ENCODE measurements at places on chromosomes 3 and 15.

GRCh38 chr3:106421909-106422308 is 553.1 kb upstream of the CBLB start:
- no peak for DNase-seq

- no peak for DNase-seq
Observed at GRCh38 chr15:40928821-40929659, at the start of gene DLL4. TSS of gene DLL4 (plus strand) at chr15:40929340. CDS start at chr15:40929669, 329 bp downstream.

GRCh38 chr3:78801926-78802561 is 965.8 kb downstream of the ROBO1 start:
- peak; percentile 25 for DNase-seq

- peak; percentile 49 for DNase-seq
Observed at GRCh38 chr3:58630076-58630709, 36.4 kb downstream of the FAM3D start.

- DNase-seq, result no peak
Observed at GRCh38 chr3:28575100-28575745, 226.6 kb upstream of the AZI2 start.

- DNase-seq, result no peak
Observed at GRCh38 chr15:95946926-95947325, 383.6 kb upstream of the NR2F2 start.

- no peak for DNase-seq
Observed at GRCh38 chr3:152362086-152362485, 93.4 kb downstream of the MBNL1 start.

DNA sequence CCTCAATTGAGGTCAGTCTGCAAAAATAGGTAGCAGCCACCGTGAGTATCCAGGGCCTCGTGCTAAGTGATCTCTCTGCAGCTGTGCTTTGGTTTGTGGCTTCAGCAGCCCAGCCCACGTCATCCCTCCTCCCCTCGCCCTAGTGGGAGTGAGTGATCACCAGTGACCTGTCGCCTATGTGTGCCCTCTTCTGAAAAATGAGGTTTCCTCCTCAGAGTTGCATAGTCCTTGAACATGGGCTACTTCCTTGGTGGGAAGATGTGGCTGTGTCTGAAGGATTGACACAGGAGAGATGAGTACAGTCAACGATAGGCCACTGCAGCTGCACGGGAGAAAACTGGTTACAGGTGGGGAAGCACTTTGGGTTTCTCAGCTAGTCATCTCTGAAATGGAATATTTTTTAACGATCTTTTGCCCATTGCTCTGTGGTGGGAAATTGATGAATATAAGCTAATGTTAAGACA is 144.8 kb upstream of the BHLHE40 start:
- no peak for DNase-seq

DNA sequence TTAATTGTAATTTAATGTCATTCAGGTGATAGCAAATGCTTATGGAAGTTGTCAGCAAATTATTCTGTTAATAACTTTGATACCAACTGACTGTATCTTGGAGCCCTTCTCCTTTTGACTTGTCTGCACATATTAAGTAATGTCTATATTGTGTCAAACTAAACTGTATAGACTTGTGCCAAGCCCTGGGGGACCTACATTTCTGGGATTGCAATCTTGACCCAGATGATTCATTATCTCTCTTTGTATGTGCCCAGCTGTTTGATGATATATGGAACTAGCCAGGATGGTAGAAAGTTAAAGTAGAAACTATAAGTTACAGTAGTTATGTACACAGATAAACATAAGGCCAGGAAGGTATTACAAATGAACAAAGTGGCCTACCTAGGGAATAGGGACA is 402.8 kb upstream of the RARB start:
- peak; percentile 38 for DNase-seq

- no peak for DNase-seq
Observed at GRCh38 chr3:144744473-144744872, 772.9 kb downstream of the DIPK2A start.

GRCh38 chr3:193712938-193713337 is 119.9 kb downstream of the OPA1 start:
- DNase-seq, result no peak

DNA sequence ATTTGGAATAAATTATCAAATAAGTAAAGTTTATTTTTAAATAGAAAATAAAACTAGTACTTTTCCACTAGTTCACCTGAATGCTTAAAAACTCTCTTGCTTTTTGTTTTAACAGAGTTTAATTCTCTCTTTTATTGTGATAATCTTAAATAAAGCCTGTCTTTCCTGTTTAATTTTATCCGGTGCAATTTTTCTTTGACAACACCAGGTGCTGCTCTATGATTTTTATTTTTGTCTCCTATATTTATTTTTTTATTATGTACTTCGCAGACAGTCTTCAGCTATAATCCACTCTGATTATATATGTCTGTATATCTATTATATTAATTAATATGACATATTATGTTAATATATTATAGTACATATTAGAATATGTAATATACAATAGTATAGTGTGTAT is 1293.0 kb upstream of the EPHA6 start:
- DNase-seq, result no peak

- DNase-seq, result no peak
Observed at GRCh38 chr3:54856271-54856670, 71.6 kb downstream of the LRTM1 start.

GRCh38 chr15:29891096-29891457 is 68.8 kb upstream of the TJP1 start:
- no peak for DNase-seq

DNA sequence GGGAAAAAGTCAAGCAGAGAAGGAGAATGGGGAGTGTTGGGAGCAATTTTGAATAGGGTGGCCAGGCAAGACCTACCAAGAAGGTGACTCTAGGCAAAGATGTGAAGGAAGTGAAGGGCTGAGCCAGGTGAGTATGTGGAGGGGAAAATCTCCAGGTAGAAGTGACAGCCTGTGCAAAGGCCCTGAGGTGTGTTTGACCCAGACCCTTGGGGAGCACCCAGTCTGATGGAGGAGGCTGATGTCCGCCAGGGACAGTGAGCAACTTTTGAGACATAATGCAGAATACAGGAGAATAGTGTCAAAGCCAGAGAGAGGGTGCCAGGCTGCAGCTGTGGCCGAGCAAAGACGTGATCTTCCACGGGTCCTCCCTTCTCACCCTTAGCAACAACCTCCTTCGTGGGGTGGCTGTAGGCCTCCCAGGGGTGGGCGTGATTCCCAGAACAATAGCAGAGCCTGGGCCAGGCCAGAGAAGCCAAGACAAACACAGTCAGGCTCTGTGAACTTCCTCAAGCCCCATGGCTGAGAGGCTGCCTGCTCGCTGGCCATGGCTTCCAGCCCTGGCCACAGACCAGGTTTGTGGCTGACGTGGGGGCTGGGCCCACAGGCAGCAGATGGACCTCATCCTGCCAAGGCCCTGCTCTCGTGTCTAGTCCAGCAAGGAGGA is 58.1 kb downstream of the SLC6A6 start:
- no peak for DNase-seq

GRCh38 chr3:197432384-197433127 is 123.2 kb downstream of the BDH1 start:
- no peak for DNase-seq

DNA sequence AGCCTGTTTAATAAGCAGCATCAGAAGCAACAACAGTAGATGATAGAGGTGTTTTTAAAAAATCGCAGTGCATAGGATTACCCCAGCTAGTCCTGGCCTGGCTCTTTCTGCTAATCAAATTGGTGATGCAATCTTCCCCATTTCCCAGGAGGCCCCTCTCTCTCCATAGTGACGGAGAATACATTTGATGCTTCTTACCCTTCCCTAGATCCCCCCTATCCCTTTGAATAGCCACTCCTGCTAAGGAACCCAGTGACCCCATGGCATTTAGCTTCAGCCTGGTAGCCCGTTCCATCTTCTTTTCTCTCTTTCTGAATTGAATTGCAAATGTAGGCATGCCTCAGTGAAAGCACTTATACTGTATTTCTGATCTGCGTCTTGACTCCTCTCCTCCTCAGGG is 223.6 kb upstream of the GAP43 start:
- DNase-seq, result no peak

DNA sequence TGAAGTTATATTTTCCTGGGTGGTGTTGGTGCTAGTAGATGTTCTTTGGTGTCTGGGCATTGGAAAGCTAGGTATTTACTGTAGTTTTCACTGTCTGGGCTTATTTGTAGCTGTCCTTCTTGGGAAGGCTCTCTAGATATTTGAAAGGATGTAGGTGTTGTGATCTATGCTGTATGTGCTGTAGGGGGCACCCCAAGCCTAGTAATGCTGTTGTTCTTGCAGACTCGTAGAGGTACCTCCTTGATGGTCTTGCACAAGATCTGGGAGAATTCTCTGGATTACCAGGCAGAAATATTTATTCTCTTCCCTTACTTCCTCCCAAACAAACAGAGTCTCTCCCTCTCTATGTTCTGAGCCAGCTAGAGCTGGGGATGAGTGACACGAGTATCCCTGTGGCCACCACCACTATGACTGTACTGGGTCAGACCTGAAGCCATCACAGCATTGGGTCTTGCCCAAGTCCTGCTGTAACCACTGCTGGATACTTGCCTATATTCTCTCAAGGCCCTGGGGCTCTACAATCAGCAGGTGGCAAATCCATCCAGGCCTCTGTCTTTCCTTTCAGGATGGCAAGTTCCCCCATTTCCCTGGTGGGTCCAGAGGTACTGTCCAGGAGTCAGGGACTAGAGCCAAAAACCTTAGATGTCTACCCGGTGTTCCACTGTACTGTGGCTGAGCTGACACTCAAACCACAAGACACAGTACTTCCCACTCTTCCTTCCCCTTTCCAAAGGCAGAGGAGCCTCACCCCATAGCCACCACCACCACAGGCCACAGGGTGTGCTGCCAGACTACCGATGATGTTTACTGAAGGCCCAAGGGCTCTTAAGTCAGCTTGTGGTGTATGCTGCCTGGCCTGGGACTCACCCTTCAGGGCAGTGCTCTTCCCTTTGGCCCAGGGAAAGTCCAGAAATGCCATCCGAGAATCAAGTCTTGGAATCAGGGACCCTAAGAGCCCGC is 195.2 kb upstream of the DPPA4 start:
- DNase-seq, result peak; percentile 55

DNA sequence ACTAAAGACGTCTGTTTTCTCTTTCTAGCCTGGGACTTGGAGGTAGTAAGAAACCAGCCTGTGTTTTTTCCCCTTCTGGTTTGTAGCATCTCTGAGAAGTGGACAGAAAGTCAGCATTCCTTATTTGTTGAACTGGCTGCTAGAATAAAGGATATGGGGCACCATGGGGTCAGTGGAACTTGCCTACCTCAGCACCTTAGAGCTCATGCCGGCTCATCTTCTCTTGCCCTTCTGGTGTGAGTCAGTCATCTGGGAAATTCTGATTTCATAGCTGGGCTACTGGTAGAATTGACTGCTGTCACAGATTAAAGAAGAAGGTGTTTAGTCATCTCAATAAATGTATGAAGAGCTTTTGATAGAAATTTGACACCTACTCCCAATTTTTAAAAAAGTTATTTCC is 202.7 kb upstream of the TOPAZ1 start:
- peak; percentile 63 for DNase-seq

DNA sequence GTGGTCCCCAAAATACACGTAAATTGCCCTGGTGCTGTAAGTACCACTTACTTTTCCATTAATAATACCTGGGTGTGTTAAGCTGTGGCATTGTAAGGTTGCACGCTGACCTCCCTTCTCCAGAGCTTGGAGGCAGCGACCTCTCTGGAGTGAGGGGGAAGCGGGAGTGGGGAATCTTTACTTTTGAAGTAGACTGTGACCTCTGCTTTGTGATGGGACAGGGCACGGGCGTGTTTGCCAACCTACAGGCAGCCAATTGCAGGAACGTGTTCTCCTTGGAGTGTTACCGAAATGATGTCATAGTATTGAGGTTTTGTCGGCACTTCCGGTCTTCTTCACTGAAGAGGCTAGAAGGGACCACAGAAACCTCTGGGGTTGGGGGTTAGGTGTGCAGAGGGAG is 227.3 kb upstream of the C2CD4B start:
- no peak for DNase-seq

DNA sequence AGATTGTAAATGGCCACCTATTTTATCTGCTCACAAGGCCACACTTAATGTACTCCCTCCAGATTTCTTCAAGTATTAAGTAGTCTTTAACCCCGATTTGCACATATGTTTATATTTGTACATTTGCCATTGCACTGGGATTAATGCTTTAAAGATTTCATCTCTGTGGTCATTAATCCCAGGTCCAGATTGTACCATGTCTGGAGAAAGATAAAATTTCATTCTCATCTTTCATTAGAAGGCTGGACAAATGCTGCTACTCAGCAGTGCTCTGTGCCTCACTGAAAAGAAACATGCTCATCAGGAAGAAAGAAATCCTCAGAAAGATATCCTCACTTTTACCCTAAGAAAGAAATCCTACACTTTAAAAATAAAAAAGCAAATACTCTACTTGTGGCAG is 62.5 kb upstream of the LRRC3B start:
- no peak for DNase-seq

DNA sequence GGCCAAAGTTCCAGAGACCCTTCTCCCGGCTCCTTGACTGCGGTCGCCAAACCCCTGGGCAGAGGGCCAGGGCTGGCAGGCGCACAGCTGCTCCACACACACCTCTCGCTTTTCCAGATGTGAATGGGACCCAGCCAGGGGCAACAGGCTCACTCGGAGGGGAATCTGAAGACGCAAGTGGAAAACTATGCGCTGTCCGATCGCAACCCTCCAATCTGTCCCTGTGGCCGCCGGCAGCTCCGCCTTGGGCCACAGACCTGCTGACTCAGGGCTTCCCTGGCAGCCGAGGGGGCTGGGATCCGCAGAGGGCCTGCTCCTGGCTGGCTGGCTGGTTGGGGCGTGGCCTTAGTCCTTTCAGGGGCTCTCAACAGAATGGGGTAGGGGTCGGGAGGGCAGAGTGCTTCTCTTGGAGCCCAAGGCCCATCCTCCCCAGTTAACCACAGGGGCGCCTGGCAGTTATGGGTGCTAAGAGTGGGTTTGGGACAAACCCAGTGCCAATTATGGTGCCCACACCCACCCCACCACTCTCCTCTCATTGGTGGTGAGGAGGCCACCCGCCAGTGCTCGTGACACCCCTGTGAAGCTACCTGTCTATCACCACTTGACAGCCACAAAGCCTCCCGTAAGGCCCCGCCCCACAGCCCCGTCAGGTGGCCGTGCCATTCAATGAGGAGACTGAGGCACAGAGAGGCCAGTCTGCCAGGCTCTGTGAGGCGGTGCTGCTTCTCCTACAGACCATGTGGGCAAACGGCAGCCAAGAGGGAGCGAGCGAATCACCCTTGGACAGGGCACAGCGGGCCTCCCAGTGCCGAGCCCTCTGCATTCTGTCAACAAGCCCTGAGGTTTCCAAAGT is 53.8 kb downstream of the IQSEC1 start:
- no peak for DNase-seq
